Progenitor cell of endocrine pancreas (in vitro differentiated cells): ENCODE measurements at places on chromosomes 3 and 15. TPM values are rescaled to one million over a fixed set of nuclear protein-coding genes. Genes with fewer than 3 reads are reported as not detected.

GRCh38 chr3:51338632-51339031 lies 46.5 kb upstream of the MANF start:
- DNase-seq: no peak
- H3K4me1 ChIP-seq: peaks cover 22% of the 10 kb centered on the region
- no peak overlapping the region for H3K4me3 ChIP-seq

- no peak overlapping the region for H3K27ac ChIP-seq
- no peaks in the 10 kb centered on the region for H3K27me3 ChIP-seq
- no peaks in the 10 kb centered on the region for H3K36me3 ChIP-seq
- no peak overlapping the region for H3K4me3 ChIP-seq
- H3K4me1 ChIP-seq: peaks cover 5% of the 10 kb centered on the region
These were observed 87.9 kb downstream of the CHST2 start for GRCh38 chr3:143207338-143207961.

DNA sequence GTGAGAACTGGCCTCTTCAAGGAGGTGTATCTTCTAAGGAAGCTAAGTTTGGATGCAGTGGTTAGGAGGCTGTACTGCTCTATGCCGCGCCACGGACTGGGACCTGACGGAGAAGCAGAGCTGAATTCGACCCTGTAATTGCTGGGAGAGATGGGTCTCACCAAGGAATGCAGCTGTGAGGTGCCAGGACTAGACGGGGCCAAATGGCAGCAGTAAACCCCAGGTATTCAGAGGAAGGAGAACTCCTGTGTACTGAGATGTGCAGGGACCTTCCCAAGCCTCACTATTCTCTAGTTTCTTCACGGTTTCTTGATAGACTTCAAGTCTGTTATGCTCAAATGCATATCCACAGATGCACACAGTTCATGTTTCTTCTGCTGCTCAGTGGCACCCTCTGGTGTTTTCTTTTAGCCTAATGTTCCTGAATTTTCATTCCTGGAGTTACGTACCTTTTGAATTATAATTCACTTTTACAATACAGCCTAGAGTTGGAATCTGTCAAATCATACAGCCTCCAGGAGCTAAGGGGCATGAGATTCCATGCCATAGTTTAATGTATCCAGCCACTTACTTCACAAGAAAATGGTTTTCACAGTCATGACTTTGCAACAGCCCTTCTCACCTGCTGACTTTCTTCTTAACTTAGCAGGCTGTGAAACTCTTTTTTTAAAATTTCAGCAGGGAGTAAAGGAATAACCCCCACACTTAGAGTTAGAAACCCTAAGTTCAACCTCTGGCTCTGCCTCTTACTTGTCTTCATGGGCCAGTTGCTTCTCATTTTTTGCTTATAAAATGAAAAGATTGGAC lies 61.8 kb downstream of the GLDN start:
- H3K4me1 ChIP-seq: no peaks in the 10 kb centered on the region
- H3K36me3 ChIP-seq: no peaks in the 10 kb centered on the region
- H3K4me3 ChIP-seq: no peak overlapping the region

- no peak overlapping the region for H3K4me3 ChIP-seq
- peaks cover 7% of the 10 kb centered on the region for H3K4me1 ChIP-seq
- H3K36me3 ChIP-seq: no peaks in the 10 kb centered on the region
- no peak for DNase-seq
These were observed 87.5 kb downstream of the NEK10 start for GRCh38 chr3:27281671-27282150.

- no peaks in the 10 kb centered on the region for H3K27me3 ChIP-seq
- H3K36me3 ChIP-seq: peaks cover 2% of the 10 kb centered on the region
- peaks cover 25% of the 10 kb centered on the region for H3K4me1 ChIP-seq
- DNase-seq: no peak
- no peak overlapping the region for H3K27ac ChIP-seq
These were observed 3.7 kb upstream of the PLD1 start for GRCh38 chr3:171813897-171814460.

The FEZF2 gene
- not detected in 2 replicates for total RNA-seq

The ERICH6 gene
- total RNA-seq: 0.49 TPM in 1 of 2 replicates, not detected in the other

The SMCO1 gene
- total RNA-seq: not detected in 2 replicates

The RBP2 gene
- not detected in 2 replicates for total RNA-seq

The CDV3 gene
- 175 and 177 TPM in 2 replicates for total RNA-seq
